ENCODE measurements at places on chromosomes 16 and 17. TPM values are rescaled to one million over a fixed set of nuclear protein-coding genes. Genes with fewer than 3 reads are reported as not detected.

- no peak for DNase-seq
These were observed 134.7 kb downstream of the ABCA8 start for GRCh38 chr17:68820476-68820824.

DNA sequence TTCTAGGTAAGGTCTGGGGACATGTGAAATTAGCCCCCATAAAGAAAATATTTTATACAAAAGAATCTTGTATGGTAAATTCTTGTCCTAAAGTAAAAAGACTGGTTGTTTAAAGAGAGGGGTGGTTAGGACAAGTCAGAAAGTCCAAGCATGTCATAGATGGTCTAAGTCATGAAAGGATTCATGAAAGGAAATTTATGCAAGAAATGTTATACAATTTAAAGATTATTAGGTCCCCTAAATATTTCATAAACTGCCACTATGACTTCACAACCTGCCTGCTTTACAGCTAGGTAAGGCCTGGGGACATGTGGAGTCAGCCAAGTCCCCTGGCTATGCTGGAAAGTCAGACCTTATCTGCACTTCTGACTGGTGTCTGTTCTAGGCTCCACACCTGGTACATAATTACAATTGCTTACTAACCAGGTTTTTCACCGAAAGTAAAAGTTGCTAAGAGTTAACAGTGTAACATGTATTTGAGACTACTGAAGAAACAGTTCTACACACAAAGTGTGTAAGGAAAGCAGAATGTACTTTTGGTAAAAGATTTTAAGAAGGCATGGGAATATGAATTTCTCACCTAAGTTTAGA is 17.0 kb downstream of the N4BP1 start:
- no peak for DNase-seq

CES3 gene
- total RNA-seq: 201 TPM

DNA sequence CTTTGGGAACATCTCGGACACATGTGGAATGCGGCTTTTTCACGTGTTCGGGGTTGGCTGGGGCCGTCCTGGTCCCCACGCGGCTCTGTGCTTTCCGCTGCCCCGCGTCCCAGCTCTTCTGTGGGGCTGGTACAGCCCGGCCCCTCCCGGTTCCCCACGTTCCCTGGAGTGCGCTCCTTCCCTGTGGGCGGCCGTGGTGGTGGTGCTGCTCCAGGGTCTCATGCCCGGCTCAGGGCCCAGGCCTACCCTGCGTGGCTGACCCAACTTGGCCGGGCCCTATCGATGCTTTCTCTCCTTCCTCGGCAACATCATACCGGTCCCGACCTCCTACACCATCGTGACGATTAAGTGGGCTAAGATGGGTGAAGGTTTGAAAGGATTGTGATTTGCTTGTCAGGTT is 3.3 kb downstream of the TELO2 start:
- DNase-seq: no peak

KLHL10 gene
- total RNA-seq: not detected

DNA sequence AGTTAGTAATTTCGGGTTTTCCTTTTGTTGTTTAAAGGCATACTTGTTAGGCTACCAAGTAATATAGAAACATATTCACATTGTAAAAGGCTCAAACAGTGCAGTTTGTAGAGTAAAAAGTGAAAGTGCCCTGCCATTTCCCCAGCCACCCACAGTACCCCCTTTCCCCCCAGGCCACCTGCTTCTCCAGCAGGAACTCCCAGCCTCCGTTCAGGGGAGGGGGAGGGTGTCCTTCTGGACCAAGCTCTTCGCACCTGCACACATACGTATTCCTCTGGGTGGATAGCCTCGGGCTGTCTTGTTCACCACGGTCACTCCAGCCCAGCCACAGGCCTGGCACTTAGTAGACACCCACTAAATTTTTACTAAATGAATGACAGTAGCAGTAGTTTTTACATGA is 144.5 kb downstream of the CLEC16A start:
- no peak for DNase-seq

DNA sequence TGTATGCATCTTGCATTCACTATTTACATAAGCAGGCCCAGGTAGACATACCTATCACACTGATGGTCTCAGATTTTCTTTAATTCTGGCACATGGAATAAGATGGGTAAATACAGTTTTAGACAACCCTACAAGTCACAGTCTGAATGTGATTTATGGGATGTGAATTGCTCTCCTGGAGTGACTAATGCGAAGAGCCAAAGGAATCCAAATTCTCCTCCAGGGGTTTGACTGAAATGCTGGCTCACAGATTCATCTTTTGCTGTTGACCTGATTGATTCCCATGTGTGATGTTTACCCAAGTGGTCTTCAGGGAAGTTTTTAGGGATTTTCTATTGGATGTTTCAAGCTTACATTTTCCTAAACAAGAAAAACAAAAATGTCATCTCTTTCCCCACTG is 277.9 kb upstream of the MON1B start:
- DNase-seq: no peak

CD300LB gene
- 0.12 TPM for total RNA-seq

DNA sequence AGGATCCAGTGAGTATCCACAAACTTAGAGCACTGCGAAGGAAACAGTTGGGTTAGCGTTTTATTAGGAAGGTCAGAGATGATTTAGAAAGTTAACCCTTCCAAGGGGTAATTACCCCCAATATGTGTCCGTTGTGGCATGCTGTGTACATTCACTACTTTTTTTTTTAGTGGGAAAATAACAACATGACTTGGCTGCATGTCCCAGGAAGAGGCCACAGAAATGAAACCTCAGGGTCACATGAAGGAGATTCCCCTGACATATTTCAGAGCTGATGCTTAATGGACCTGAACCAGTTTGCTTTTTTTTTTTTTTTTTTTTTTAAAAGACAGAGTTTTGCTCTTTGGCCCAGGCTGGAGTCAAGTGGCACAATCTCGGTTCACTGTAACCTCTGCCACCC is 167.5 kb downstream of the PRKCA start:
- DNase-seq: no peak

DNA sequence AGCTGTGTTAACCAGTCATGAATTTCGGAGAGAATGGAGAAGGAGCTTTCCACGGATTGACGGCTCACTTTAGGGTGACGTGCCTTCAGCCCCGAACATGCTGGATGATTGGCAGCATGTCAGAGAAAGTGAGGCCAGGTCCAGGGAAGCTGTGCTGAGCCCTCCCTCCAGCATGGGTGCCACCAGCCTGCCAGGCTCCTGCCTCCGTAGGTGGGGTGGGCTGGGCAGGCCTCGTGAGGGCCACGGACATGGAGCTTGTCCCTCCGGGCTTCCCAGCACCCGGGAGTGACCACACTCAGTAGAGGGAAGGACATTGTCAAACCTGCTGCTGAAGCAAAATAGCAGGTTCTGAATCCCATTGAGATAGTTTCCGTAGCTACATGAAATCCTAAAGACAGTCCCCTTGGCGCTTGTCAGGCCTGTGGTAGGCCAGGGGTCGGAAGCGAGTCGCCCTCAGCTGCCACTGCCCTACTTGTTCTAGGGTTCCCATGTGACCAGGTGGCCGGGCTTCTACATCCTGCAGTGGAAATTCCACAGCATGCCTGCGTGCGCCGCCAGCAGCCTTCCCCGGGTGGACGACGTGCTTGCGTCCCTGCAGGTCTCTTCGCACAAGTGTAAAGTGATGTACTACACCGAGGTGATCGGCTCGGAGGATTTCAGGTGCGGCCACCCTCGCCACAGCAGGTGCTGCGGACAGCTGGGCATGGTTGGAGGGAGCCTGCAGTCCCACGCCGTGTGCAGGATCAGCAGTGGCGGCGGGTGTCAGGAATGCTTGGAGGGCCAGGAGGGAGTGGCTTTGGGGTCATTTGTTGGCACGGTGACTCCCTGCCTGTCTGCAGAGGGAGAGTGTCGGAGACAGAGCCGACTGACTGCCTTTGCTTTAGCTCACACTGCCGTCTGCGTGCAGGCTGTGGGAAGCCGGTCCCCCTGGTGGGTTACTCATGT is 72.3 kb downstream of the SEC14L1 start:
- DNase-seq: no peak

CCDC154 gene
- 0.55 TPM for total RNA-seq

DNA sequence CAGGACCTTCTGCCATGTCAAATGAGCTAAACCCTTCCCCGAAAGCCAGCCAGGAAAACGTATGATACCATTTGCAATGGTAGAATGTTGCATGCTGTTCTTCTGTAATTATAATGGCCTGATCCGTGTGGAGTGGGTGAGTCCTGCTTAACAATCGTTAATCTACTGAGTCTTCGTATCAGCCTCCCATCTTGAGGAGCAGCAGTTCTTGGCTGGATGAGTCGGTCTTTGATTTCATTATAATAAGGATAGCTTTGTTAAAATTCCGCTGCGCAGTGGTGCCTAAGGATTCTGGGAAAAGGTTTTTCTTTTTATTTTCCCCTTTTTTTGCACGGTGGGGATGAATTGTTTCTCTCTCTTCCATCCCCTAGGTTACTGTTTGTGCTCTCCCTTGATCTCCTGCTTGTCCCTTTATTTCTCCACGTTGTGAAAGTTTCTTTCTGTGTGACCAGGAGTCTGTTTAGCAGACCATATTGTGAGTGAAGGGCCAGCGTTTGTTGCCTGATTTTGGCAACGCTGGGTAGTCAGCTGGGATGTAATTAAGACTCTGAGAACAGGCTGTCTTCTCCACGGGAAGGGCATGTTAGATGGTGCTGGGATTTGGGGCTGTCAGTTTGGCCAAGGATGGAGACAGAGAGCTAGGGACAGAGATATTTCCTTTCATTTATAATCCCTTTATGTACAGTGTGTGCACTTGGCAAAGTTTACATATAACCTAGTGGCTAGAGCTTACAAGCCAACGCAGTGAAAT is 263.0 kb downstream of the FTO start:
- no peak for DNase-seq

DNA sequence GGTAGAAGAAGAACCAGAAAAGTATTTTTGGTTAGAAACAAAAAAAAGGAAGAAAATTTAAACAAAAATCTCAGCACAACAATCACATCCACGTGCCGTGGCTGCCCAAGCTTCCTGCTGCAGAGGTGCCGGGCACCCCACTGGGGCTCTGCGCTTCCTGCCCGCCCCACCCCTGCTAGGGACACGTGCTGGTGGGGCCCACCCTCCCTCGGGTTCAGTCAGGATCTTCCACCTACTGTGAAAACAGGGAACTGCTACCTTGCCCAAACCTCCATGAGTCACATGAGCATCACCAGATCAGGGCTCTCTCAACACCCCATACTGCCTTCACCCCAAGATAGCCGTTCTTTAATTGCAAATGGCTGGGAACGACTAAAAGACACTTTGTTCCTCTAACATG is 24.4 kb upstream of the CYTH1 start:
- no peak for DNase-seq

GRCh38 chr17:73205459-73205961 is 12.7 kb downstream of the COG1 start:
- DNase-seq: no peak

CIITA gene
- 4.9 TPM for total RNA-seq

DNA sequence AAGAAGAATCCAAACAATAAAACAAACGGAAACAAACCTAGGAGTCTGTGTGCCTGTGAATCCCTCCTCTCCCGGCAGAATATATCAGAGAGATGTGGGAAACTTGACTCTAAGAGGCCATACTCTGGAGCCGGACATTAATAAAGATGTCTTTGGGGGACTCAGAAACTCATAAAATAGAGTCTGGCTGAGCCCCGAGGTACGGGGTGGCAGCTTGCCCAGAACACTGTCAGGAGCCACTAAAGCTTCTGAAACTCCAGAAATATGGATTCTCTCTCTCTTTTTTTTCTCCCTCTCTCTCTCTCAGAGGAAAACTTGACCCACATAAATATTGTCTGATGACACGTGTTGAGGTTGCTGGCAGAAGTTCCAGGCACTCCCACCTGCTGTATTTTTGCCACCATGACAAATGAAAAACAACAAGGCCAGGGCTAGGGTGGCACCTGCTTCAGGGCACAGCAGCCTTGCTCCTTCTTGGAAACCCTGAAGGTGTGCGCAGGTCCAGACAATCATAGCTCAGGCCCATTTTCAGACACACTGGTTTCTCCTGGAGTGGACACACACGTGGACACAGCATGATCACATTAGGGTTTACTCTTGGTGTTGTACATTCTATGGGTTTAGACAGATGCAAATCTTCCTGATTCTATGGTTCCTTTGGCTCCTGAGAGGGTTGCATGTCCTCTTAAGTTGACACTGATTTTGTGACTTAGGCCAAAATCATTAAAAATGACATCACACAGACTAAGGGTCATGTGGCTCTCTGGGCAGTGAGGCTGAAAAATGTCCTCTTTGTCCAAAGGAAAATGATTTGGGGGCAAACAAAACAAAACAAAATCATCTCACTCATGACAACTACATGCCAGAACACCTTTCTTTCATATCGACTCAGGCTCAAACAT is 282.6 kb upstream of the IRX3 start:
- DNase-seq: no peak

DNA sequence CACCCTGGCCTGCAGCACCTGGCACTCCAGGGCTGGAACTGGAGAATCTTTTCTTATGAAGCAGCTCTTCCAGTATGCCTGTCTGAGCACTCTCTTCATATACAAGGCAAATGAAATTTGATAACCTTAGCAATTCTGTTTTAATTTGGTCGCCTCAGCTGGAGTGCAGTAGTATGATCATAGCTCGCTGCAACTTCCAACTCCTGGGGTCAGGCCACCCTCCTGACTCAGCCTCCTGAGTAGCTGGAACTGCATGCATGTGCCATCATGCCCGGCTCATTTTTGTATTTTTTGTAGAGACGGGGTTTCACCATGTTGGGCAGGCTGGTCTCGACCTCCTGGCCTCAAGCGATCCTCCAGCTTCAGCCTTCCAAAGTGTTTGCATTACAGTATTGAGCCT is 140.8 kb upstream of the CHMP6 start:
- no peak for DNase-seq

DNA sequence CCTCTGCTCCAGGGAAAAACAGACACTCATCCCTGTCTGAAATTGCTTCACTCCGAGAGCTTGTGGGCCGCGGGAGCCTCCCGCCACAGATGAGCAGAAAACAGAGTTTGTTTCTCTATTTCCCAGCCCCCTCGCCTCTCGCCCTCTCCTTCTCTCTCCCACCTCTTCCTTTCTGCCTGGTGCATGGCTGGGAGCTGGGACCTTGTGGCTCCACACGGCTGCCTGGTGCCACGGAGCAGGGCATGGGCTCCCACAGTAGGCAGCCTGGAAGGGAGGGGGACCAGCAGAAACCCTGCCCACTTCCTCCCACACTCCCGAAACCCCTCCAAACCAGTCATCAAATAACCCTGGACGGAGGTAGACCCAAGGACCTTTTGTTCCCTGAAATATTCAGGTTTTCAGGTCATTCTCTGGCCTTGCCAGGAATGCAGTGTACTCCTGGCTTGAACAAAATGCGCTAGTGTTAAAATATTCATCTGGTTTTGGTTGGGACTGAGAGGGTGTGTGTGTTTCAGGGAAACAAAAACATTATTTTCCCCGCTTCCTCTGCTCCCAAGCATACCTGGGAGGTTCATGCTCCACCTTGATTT is 204.9 kb downstream of the C16orf78 start:
- DNase-seq: no peak

- no peak for DNase-seq
These were observed 10.7 kb upstream of the DUSP14 start for GRCh38 chr17:37479025-37479424.

CCL18 gene
- 0.85 TPM for total RNA-seq

ZMYND15 gene
- 1.1 TPM for total RNA-seq

Data from left colon (tissue), 2 donors.